Activated CD4-positive, alpha-beta T cell treated with anti-CD3 and anti-CD28 coated beads, Interleukin-2, amount 50 U/mL, for 4 hours (primary cell): ENCODE measurements at places on chromosomes 13 and 19.

DNA sequence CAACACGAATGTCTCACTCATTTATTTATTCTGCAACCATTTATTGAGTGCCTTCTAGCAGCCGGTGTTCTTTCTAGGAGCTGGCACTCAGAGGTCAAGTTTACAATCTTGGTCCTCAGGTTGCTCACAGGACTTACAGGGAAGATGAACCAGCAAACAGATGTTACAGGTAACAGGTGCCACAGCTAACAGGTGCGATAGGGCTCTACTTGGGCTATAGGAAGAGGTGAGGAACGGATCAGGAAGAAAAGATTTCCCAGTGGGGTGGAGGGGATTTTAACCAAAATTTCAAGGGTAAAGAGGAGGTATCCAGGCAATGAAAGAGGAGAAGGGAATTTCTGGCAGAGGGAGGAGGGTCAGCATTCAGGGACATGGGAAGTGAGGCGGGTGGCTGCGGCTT lies 87.3 kb upstream of the FARP1 start:
- no peak for DNase-seq

DNA sequence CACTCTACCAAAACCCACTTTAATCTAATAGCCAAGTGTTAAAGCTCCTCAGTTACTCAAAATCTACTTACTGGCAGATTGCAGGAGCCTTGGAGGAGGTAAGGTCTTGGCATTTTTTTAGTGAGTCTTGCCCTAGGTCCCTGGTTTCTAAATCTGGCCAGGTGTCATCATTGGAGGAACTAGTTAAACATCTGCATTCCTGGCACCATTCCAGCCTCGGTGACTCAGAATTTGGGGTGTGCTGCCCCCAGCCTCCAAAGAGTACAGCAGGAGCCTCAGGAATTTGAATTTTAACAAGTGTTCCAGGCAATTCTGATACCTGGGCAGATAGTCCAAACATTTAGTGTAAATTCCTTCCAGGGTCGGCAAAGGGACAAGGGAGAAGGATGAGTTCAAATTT lies 37.4 kb downstream of the KLF5 start:
- no peak for DNase-seq

DNA sequence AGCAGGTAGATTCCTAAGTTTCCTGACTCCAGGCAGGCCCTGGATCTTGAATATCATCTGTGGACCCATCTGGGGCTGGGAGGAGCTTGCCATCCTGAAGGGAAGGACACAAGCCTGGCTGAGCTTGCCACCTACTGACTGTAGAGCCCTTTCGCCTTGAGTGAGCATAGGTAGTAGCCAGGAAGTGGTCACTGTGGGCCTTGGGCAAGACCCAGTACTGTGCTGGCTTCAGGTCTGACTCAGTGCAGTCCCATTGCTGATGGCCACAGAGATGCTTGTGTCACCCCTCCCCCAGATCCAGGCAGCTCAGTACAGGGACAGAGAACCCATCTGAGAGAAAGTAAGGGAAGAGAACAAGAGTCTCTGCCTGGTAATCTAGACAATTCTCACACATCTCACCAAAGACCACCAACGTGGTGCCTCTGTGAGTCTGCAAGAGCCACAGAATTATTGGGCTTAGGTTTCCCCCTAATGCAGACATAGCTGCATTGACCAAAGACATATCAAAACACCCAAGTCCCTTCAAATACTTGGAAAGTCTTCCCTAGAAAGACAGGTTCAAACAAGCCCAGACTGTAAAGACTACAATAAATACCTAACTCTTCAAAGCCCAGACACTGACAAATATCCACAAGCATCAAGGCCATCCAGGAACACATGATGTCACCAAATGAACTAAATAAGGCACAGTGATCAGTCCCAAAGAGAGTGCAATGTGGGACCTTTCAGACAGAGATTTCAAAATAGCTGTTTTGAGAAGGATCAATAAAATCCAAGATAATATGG lies 108.2 kb upstream of the WASF3 start:
- no peak for DNase-seq

DNA sequence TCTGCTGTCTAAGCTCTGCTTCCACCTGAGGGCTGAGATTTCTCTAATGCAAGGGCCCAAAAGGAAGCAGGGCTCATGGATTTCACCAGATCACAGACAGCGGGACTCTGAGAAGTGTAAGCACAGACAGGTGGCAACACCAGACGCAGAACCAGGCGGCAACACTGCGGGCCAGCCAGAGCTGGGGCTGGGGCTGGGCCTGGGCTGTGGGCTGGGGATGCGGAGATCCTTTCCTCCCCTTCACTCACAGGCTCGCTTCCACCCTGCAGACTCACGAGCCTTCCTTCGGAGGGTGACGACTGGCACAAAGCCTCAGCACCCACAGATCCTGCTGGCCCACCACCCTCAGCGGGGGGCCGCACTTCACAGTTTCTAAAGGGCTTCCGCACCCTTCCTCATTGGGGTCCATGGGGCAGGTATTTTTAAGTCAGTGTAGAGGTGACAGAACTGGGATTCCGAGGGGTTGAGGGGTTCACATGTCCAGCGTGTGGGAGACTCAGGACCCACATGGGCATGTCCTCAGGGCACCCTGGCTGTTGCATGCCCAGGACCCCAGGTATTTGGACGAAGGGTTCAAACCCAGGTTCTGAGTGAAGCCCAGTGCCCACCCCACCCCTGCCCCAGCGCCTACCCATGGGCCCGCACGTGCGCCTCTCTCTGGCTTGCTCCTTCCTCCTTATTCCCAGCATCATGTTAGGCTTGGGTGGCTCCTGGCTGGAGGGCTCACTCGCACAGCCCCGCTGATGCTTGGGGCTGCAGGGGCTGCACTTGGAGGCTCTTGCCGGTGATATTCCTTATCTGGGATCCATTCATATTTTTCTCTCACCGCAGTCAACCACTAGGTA lies 137.3 kb upstream of the GPR12 start:
- no peak for DNase-seq

DNA sequence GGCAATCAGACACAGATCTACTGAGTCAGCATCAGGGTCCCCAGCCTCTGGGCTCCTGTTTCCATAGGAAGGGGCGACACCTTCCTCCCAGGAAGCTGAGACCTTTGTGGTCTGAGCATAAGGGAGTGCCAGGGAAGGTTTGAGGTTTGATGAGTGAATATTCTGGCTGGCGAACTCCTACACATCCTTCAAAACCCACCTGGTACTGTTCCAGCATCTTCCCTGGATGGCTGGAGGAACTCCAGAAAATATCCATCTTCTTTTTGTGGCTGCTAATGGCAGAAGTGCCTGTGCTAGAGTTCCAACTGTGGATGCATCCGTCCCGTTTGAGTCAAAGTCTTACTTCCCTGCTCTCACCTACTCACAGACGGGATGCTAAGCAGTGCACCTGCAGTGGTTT lies 9.2 kb downstream of the INSL3 start:
- no peak for DNase-seq
